ENCODE measurements at places on chromosomes 1 and 21. TPM values are rescaled to one million over a fixed set of nuclear protein-coding genes. Genes with fewer than 3 reads are reported as not detected.

DNA sequence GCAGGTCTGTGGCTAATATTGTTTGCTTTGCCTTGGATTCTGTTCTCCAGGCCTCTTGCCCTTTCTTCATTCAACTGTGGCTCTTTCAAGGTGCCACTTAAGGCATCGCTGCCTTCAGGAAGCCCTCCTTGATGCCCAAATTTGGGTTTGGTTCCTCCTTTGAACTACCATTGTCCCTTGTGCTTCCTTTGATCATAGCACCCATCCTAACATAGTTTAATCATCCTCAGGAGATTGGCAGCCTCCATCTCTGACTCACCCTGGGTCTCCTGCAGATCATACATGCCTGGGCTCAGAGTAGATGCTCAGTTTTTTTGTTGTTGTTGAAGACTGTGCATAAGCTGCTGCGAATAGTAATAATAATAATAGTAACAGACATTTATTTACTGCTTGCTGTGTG is 54.4 kb upstream of the ACOT11 start:
- no peaks in the 10 kb centered on the region for H3K4me1 ChIP-seq
- H3K36me3 ChIP-seq: no peaks in the 10 kb centered on the region
- no peak for DNase-seq
- no peak overlapping the region for H3K4me3 ChIP-seq
- no peaks in the 10 kb centered on the region for H3K27me3 ChIP-seq

DNA sequence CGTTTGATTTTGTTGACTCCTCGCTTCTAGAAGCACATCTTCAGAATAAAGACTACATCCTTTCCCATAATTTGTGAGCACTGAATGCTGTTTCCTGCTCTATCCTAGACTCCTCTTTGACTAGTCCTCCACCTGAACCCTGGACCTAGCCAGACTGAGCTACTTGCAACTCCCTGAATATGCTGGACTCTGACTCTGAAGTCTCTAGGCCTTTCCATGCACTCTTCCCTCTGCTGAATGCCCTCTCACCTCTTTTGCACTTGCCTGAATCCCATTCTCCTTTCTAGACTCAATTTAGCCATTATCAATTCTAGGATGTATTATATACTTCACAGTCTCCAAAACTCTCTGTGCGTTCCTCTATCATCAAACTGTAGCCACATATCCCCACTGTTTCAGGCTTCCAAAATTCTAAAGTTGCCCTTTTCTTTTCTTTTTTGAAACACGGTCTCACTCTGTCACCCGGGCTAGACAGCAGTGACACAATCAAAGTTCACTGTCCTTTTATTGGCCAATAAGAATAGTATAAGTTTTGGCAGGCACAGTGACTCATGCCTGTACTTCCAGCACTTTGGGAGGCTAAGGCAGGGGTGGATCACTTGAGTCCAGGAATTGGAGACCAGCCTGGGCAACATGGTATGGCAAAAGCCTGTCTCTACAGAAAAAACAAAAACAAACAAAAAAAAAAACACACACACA is 127.0 kb downstream of the LTN1 start:
- H3K4me1 ChIP-seq: no peaks in the 10 kb centered on the region
- H3K27me3 ChIP-seq: no peaks in the 10 kb centered on the region
- no peaks in the 10 kb centered on the region for H3K36me3 ChIP-seq
- no peak overlapping the region for H3K27ac ChIP-seq
- no peak for DNase-seq
- H3K4me3 ChIP-seq: no peak overlapping the region

The LPAR3 gene
- 0.22 TPM for total RNA-seq

The RAB3B gene
- total RNA-seq: 0.72 TPM

The NPR1 gene
- total RNA-seq: 89.3 TPM
